ENCODE measurements at places on chromosomes 6 and 20. TPM values are rescaled to one million over a fixed set of nuclear protein-coding genes. Genes with fewer than 3 reads are reported as not detected.

The PTK7 gene
- 4.5 TPM for total RNA-seq

DNA sequence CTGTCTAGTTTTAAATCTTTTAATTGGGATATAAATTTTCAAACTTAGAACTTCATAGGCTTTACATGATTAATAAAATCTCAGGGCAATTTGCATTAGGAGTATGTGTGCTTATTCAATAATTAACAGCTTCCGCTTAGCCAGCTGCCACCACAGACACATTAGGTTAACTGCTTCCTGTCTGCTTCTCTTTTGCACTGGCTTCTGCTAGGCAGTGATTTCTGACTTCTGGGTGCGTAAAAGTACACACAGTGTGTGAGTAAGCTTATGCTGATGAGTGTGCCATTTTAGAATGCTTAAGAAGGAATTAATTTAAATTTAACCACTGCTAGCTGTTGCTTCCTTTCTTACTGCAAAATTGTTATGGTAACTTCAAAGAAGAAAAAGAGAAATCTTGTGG is 73.9 kb downstream of the F13A1 start:
- H3K36me3 ChIP-seq, result no peaks in the 10 kb centered on the region
- no peak for DNase-seq
- H3K27me3 ChIP-seq, result no peaks in the 10 kb centered on the region
- H3K27ac ChIP-seq, result no peak overlapping the region

DNA sequence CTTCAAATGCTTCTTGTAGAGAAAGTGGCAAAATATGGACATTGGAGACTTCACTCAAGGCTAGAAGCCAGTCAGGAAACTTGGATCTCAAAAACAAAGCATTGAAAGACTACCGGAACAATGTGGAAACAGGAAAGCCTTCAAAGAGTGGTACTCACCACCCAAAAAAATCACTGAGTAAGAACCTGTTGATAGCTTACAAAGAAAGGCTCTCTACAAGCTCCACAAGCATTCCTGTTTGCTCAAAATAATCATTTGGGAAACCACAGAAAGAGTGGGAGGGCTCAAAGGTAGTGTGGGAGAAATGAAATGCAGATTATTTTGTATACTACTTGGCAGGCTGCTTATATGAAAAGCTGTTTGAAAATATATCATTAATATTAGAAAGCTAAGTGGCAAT is 9.5 kb upstream of the DST start:
- no peaks in the 10 kb centered on the region for H3K4me1 ChIP-seq
- H3K36me3 ChIP-seq, result peaks cover 10% of the 10 kb centered on the region
- peak overlapping the region; percentile 26 for H3K27ac ChIP-seq
- H3K4me3 ChIP-seq, result no peak overlapping the region

The MAS1 gene
- not detected for total RNA-seq

GRCh38 chr6:144314003-144314485 is 28.9 kb downstream of the UTRN start:
- peak; percentile 77 for DNase-seq
- no peak overlapping the region for H3K4me3 ChIP-seq
- peak overlapping the region; percentile 22 for H3K27ac ChIP-seq
- H3K36me3 ChIP-seq, result peaks cover 4% of the 10 kb centered on the region
- H3K27me3 ChIP-seq, result no peaks in the 10 kb centered on the region
- H3K4me1 ChIP-seq, result peaks cover 40% of the 10 kb centered on the region

- H3K36me3 ChIP-seq, result no peaks in the 10 kb centered on the region
- H3K27ac ChIP-seq, result no peak overlapping the region
- H3K4me3 ChIP-seq, result no peak overlapping the region
- no peak for DNase-seq
- H3K27me3 ChIP-seq, result no peaks in the 10 kb centered on the region
Observed at GRCh38 chr20:4670469-4670868, 51.2 kb upstream of the PRND start.

DNA sequence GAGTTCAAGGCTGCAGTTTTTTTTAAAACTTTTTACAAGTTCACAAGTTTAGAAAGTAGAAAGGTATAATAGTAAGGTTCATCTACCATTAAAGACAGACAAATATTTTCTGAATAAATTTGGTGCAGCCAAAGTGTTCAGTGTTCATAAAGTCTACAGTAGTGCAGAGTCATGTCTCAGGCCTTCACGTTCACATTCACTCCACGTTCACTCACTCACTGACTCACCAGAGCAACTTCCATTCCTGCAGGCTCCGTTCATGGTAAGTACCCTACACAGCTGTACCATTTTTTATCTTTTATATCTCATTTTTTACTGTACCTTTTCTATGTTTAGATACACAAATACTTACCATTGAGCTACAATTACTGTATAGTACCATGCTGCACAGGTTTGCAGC is 67.6 kb downstream of the B4GALT5 start:
- no peak overlapping the region for H3K27ac ChIP-seq
- no peaks in the 10 kb centered on the region for H3K27me3 ChIP-seq
- H3K4me3 ChIP-seq, result no peak overlapping the region
- no peak for DNase-seq

GRCh38 chr6:36944650-36945049 is 9.9 kb upstream of the PI16 start:
- H3K27me3 ChIP-seq, result no peaks in the 10 kb centered on the region
- no peak for DNase-seq
- no peaks in the 10 kb centered on the region for H3K36me3 ChIP-seq
- no peak overlapping the region for H3K4me3 ChIP-seq
- no peak overlapping the region for H3K27ac ChIP-seq
